Spleen (tissue), 13 donors: ENCODE measurements at places on chromosomes 13 and 19. TPM values are rescaled to one million over a fixed set of nuclear protein-coding genes. Genes with fewer than 3 reads are reported as not detected.

DNA sequence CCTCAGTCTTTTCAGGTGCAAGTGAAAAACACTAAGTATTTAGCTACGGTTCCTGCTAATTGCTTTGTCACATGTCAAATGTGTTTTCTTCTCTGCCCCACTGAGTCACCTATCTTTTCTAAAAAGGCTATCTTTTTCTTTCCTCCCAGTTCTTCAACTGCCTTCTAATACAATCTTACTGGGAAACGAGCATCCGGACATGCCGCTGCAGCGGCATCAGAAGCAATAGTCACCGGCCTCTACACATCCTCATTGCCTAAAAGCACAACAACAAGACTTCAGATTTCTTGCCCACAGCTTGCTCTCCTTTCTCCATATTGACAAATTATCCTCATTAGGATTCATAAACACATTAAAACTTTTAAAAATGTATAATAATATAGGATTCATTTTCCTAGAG is 1.2 kb downstream of the PCDH9 start:
- no peaks in the 10 kb centered on the region for H3K36me3 ChIP-seq
- H3K4me1 ChIP-seq, result peaks cover 3% of the 10 kb centered on the region
- DNase-seq, result no peak

DNA sequence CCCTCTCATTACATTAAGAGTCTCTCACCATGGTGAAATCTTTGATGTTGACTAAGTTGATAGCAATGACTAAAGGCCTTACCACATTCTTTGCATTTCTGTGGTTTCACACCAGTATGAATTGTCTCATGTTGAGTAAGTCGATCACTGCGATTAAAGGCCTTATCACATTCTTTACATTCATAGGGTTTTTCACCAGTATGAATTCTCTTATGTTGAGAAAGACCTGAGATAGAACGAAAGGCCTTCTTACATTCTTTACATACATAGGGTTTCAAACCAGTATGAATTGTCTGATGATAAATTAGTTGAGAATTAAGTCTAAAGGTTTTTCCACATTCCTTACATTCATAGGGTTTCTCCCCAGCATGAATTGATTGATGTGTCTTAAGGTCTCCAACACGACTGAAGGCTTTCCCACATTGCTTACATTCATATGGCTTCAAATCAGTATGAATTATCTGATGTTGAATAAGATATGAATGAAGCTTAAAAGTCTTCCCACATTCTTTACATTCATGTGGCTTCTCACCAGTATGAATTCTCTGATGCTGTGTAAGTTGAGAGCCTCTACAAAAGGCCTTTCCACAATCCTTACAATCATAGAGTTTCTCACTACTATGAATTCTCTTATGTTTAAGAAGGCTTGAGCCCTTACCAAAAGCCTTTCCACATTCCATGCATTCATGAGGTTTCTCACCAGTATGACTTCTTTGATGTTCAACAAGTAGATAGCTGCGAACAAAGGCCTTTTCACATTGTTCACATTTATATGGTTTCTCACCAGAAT is 45.6 kb downstream of the ZNF283 start:
- no peak overlapping the region for H3K27ac ChIP-seq
- no peaks in the 10 kb centered on the region for H3K4me1 ChIP-seq
- peaks cover 4% of the 10 kb centered on the region for H3K36me3 ChIP-seq
- no peaks in the 10 kb centered on the region for H3K27me3 ChIP-seq
- no peak overlapping the region for H3K4me3 ChIP-seq

GRCh38 chr13:108212886-108213285 is 2.5 kb downstream of the LIG4 start:
- no peaks in the 10 kb centered on the region for H3K27me3 ChIP-seq
- DNase-seq, result no peak
- H3K4me3 ChIP-seq, result no peak overlapping the region
- peaks cover 55% of the 10 kb centered on the region for H3K4me1 ChIP-seq
- peaks cover 9% of the 10 kb centered on the region for H3K36me3 ChIP-seq
- H3K27ac ChIP-seq, result no peak overlapping the region

DNA sequence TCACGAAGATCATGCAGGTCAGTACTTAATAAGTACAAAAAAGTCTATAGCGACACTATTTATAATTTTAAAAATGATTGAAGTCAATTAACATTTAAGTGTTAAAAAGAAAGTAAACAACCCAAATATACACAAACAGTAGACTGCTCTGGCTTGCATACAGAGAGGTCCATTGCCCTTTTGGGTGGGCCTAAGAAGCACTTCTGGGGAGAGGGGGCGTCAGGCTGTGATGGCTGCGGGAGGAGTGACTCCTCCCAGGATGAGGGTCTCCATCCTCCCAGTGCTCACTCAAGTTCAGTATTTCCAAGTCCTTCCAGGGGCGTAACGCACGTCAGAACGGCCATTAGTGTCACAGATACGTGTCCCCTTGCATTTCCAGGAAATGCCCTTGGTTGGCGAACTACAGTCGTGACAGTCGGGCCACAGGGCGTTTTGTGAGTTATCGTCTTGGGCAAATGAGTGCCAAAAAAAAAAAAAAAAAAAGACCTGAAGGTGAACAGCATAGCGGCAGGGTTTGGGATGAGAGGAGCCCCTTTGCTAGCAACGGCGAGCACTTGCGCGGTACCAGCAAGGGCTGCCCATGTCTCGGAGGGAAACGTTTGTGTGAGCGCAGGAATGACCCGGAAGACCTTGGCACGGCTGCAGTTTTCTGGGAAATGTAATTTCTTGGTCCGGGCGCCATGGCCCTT is at the start of gene SCGB2B2:
Gene SCGB2B2, minus strand, starts transcription at position 463 of the 689 bp plus-strand sequence. CDS start 82,596 bp downstream, outside the sequence.
- no peaks in the 10 kb centered on the region for H3K27me3 ChIP-seq
- peaks cover 24% of the 10 kb centered on the region for H3K4me1 ChIP-seq
- H3K36me3 ChIP-seq, result peaks cover 27% of the 10 kb centered on the region
- H3K27ac ChIP-seq, result peak within 1 kb of the TSS; percentile 97

The ATP8B3 gene
- 1.9 TPM for polyA plus RNA-seq

- H3K27ac ChIP-seq, result no peak overlapping the region
- no peak overlapping the region for H3K4me3 ChIP-seq
- H3K27me3 ChIP-seq, result no peaks in the 10 kb centered on the region
- DNase-seq, result no peak
- H3K4me1 ChIP-seq, result no peaks in the 10 kb centered on the region
These were observed 112.4 kb upstream of the VSTM2B start for GRCh38 chr19:29413435-29413834.

- DNase-seq, result no peak
- no peaks in the 10 kb centered on the region for H3K4me1 ChIP-seq
- H3K4me3 ChIP-seq, result no peak overlapping the region
- H3K27ac ChIP-seq, result no peak overlapping the region
- no peaks in the 10 kb centered on the region for H3K36me3 ChIP-seq
- H3K27me3 ChIP-seq, result peaks cover 7% of the 10 kb centered on the region
These were observed 26.7 kb upstream of the C19orf12 start for GRCh38 chr19:29741776-29742175.

GRCh38 chr19:11373166-11373884 is 1.1 kb upstream of the SWSAP1 start:
- no peak for DNase-seq
- no peaks in the 10 kb centered on the region for H3K27me3 ChIP-seq
- peak overlapping the region; percentile 57 for H3K4me3 ChIP-seq
- peaks cover 40% of the 10 kb centered on the region for H3K36me3 ChIP-seq
- peaks cover 39% of the 10 kb centered on the region for H3K4me1 ChIP-seq

GRCh38 chr13:99066219-99066618 is 88.4 kb upstream of the DOCK9 start:
- H3K27me3 ChIP-seq, result no peaks in the 10 kb centered on the region
- H3K4me3 ChIP-seq, result no peak overlapping the region
- no peak overlapping the region for H3K27ac ChIP-seq
- DNase-seq, result no peak
- no peaks in the 10 kb centered on the region for H3K36me3 ChIP-seq

GRCh38 chr13:40031031-40031430 is 375.6 kb downstream of the COG6 start:
- no peak overlapping the region for H3K4me3 ChIP-seq
- H3K27me3 ChIP-seq, result no peaks in the 10 kb centered on the region
- no peak for DNase-seq
- no peaks in the 10 kb centered on the region for H3K36me3 ChIP-seq
- no peak overlapping the region for H3K27ac ChIP-seq
- peaks cover 12% of the 10 kb centered on the region for H3K4me1 ChIP-seq

DNA sequence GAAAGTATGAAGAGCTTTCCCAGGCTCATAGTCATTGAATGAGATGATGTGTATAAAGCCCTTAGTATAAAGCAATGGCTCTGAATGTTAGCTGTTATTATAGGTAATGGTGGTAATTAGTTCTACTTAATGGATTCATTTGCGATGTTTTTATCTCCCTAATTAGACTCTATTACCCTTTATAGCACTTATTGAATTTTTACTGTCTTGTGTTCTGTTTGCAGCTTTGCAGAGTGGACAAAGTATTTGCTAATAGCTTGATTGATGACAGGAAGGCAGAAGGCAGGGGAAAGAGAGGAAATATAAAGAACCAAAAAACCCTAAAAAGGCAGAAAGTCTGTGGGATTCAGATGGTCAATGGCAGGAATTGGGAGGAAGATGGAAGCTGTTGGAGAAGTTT is 524.4 kb upstream of the SPRY2 start:
- no peak overlapping the region for H3K4me3 ChIP-seq
- DNase-seq, result no peak
- no peaks in the 10 kb centered on the region for H3K27me3 ChIP-seq
- no peak overlapping the region for H3K27ac ChIP-seq
- H3K36me3 ChIP-seq, result no peaks in the 10 kb centered on the region

DNA sequence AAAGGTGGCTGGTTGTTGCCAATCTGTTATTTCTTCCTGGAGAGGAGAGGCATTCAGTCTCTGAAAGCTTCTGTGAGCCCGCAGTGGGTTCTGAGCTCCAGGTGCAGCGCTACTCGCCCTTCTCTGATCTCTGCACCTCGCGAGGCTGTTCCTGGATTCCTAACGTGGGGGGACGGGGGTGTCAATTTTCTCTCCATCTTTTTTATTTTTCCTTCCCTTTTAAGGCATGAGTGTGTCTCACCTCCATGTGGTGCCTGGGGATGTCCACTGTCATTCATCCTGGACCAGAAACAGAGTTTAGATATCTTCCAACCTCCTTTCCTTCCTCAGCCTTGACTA is 626 bp downstream of the ZNF233 start:
- DNase-seq, result no peak
- peak overlapping the region; percentile 52 for H3K27ac ChIP-seq
- peaks cover 8% of the 10 kb centered on the region for H3K4me1 ChIP-seq

The WASF3 gene
- polyA plus RNA-seq, result 3.3 TPM

- H3K27me3 ChIP-seq, result no peaks in the 10 kb centered on the region
- peak within 1 kb of the TSS; percentile 13 for H3K4me3 ChIP-seq
- peak within 1 kb of the TSS; percentile 89 for H3K27ac ChIP-seq
- no peaks in the 10 kb centered on the region for H3K36me3 ChIP-seq
- peak; percentile 95 for DNase-seq
These were observed at the start of gene FCHO1 for GRCh38 chr19:17751103-17751911. Gene FCHO1, plus strand, starts transcription at chr19:17751477. Its CDS starts 3,688 bp downstream, at chr19:17755165.

DNA sequence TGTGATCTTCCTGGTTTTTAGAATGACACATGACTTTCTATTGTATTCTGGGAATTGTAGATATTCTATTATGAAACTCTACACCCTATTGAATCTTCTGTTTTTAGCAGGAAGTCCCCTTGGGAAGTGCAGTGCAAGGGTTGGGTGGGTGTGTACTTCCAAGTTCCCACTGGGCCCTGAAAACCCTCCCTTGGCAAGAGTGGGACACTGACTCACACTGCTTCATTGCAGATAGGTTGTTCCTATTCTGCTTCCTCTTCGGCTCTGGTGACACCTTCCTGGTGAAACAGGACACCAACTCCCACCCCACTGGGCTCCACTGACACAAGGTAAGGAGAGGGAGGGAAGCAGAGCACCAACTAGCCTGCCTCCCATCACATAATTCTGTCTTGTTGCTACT is 121.8 kb downstream of the KCTD12 start:
- DNase-seq, result peak; percentile 58
- no peaks in the 10 kb centered on the region for H3K27me3 ChIP-seq
- peaks cover 15% of the 10 kb centered on the region for H3K4me1 ChIP-seq
- H3K36me3 ChIP-seq, result no peaks in the 10 kb centered on the region

DNA sequence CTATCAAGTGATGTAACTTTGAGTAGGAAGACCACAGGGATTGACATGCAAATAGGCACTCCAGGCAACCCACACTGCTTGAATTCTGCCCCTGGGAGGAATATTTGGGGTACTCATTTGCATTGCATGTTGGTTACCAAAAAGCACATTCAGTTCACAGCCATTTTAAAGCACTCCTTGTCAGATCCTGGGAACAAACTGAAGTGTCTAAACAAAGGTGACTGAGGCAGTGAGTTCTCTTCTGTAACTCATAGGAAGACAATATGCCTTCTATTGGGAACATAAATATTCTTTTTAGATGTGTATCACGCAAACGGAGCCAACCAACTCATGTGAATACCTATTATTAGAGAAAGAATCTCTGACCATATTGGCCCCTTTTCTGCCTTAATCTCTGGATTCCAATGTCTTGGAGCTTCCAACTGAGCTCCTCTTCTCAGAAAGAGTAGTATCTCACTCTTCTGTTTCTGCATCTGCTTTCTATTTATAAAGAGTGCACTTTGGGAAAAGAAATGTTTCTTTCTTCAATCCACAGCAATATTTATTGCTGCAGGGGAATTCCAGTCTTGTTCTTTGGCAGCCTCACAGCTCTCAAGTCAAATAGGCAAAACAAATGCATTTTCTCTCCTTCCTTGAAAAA is 125.7 kb upstream of the NBEA start:
- no peak overlapping the region for H3K27ac ChIP-seq
- no peak for DNase-seq
- H3K4me1 ChIP-seq, result no peaks in the 10 kb centered on the region
- no peaks in the 10 kb centered on the region for H3K27me3 ChIP-seq
- H3K4me3 ChIP-seq, result no peak overlapping the region

DNA sequence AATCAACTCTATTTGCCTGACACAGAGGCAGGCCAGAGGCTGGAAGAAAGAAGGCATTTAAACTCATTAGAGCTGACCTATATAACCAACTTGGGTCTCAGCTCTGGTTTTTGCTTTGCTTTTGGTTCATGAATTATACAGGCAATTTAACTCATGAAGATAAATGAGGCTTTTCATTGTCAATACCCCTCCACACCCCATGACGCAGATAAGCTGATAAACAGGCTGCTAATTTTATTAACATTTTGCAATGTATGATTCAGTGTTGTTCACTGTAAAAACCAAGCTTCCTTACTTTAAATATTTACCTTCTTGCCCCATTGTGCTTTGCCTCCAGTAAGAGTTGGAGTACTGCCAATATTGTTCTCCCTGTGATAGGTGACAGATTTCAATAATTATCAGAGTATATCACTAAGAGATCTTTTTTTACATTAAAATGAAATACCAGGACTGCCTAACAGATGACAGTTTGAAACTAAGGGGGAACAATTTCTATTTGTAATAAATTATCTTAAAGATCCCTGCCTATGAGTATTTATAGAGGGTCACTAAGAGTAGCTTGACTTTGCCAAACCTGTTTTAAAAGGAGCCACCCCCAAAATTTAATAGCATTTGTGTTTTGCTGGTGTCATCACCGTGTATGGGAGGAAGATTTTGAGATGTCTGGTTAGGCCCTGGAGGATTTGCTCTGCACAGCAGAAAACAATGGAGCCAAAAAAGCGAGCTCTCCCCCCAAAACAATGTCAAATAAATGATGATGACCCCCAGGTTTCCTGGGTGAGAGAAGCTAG is 472.7 kb upstream of the NBEA start:
- DNase-seq, result no peak
- no peaks in the 10 kb centered on the region for H3K36me3 ChIP-seq
- no peaks in the 10 kb centered on the region for H3K4me1 ChIP-seq
- H3K27me3 ChIP-seq, result no peaks in the 10 kb centered on the region
- no peak overlapping the region for H3K27ac ChIP-seq
- no peak overlapping the region for H3K4me3 ChIP-seq
